Left forelimb (tissue), 1 donor: ENCODE measurements at places on chromosomes 1 and 21.

- no peak for DNase-seq
Observed at GRCh38 chr21:39064325-39065012, 118.8 kb downstream of the PSMG1 start.

- no peak for DNase-seq
Observed at GRCh38 chr1:205455581-205456382, at the start of gene BLACAT1. Gene BLACAT1, minus strand, starts transcription at chr1:205456045.

GRCh38 chr1:170284016-170284415, 138.3 kb downstream of the NTMT2 start:
- no peak for DNase-seq

- no peak for DNase-seq
Observed at GRCh38 chr1:31531177-31531999, 44.9 kb upstream of the TINAGL1 start.

GRCh38 chr1:19656134-19656779, 8.4 kb upstream of the HTR6 start:
- no peak for DNase-seq

DNA sequence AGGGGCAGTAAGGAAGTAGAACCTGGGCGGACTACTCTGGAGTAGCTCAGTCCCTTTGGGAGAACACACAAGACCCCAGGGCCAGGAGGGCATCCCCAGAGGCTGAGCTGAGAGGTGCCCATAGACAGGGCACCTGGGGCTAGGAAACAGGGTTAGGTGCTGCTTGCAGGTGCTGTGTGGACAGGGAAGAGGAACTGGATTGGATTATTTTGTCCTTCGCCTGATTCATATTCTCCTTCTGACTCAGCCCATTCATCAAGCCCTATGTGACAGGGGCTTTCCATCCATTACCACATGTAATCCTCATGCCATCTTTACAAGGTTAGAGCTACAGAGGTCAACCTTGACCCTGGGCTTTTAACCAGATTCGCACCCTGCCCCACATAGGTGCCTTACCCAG, 183.9 kb downstream of the C1orf94 start:
- no peak for DNase-seq

- DNase-seq = no peak
Observed at GRCh38 chr1:99531578-99532275, 114.2 kb upstream of the PALMD start.

DNA sequence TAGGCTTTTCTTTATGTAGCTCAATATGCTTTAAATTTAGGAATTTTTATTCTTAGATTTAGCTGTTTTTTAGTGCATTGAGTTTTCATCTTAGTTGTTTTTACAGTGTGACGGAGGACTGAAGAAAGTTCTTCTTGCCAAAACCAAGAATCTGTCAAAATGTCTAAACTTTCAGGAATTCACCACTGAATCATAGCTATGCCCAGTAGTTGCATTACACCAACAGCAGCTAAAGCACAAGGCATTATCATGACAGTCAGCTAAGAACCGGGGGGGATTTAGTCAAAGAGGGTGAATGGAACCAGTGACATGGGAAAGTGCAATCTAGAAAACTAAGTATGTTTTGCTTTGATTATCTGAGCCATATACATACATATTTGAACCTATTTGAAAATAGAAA, 6.5 kb upstream of the C1orf146 start:
- DNase-seq = no peak

DNA sequence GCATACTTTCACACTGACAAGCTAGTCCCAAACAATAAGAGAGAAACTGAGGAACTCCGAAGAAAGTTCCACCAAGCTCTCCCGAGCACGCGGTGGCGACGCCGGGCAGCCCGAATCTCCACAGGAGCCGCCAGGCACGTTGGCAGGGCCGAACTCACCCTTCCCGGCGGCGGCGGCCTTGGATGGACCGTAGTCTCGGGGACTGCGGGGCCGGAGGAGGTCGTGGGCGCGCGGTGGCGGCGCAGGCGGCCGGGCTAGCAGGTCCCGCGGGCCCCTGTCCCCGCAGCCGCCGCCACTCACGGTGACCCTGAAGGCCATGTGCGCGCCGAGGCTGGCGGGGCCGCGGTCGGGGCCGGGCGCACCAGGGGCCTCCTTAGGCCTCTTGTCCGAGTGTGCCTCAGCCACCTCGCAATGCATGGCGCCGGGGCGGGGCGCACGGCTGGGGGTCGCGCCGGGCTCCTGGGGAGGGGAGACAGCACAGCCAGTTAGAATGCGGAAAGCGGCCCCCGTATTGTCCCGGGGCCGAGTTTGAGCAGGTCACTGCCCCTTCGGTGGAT, 1.2 kb downstream of the GLIS1 start:
- no peak for DNase-seq

- DNase-seq = no peak
Observed at GRCh38 chr1:36964830-36965229, 69.5 kb downstream of the GRIK3 start.

DNA sequence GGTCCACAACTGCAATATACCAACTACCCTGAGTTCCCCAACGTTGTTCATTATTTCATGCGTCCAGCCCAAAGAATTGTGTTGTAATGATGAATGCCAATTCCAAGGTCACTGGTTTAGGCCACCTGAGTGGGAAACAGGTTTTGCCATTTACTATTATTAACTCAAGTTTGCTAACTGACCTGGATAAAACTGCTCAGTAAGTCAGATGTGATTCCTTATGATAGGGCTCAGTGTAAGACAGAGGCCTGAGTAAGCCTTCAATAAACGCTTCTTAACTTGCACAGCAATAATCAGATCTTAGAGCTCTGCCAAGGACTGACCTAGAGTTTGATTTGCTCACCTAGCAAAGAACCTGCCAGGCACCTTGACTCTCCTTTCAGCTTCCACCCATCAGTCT, 10.0 kb downstream of the PUM1 start:
- no peak for DNase-seq

DNA sequence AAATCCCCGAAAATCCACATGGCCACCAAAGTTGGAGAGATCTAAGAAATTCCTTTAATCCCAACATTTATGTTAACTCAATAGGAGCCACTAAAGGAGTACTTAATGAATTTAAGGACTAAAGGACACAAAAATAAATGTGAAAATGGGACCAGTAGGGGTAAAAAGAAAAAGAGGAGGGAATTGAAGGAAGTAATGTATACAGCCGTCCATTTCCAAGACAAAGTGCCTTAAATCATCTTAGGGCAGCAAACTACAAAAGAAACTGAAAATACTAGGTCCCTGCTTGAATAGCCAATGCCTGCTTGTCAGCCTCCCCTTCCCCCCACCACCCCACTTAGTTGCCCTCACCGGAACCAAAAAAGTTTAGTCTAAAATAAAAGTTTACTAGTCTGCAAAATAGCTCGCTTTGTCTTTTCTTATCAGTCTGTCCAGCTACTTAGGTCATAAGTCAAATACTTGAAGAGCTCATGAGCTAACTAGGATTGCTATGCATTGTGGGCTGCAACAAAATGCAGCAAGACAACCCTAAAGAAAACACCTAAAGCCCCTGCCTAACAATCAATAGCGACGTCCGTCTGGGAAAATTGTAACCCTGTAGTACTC, 66.3 kb upstream of the TLR5 start:
- DNase-seq = no peak

GRCh38 chr1:40383488-40384412, 10.2 kb downstream of the SMAP2 start:
- no peak for DNase-seq

- no peak for DNase-seq
Observed at GRCh38 chr1:8184301-8184700, 133.6 kb upstream of the SLC45A1 start.

DNA sequence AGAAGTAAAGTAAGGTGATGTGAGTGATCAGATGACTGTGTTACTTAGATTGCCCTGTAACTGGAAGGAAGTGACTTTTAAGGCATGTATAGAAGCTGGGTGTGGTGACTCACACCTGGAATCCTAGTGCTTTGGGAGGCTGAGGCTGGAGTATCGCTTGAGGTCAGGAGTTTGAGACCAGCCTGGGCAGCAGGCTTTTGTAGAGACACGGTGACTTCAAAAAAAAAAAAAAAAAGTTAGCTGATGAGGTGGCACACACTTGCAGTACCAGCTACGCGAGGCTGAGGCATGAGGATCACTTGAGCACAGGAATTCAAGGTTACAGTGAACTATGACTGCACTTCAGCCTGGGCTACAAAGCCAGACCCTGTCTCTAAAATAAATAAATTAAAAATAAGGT, 2.3 kb upstream of the USP16 start:
- DNase-seq = no peak

DNA sequence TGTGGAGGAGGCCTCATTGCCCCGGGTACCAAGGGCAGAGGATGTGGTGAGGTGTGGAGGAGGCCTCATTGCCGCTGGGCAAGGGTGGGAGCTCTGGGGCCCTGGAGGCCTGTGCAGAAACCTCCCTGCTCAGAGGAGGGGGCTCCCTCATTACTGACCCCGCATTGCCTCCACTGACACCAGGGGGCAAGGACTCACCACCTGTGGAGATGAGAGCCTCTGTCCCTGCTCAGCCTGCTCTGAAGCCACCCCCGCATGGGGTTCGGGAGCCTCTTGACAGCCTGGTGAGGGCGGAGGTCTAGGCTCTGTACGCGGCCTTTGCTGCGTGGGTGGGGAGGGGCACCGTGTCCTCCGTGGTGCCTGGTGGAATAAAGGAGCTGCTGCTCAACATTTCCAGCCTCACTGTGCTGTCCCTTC, 95.0 kb upstream of the COL6A1 start:
- no peak for DNase-seq

DNA sequence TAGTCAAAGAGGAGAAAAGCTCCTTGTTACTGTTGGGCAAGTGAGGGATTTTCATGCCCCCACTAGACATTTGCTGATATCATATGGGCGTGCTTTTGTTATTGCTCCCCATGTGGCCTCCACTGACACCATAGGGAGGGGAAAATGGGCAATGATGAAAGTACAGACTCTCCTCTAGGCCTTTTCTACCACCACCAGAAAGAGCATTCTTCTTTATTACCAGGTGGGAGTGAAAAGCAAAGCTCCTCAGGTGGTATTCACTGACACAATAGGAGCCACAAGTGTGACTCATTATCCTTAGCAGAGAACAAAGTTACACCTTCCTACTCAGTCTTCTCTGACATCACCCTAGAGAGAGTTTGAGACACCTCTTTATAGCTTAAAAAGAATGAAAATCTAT, 667.1 kb downstream of the LTN1 start:
- no peak for DNase-seq

DNA sequence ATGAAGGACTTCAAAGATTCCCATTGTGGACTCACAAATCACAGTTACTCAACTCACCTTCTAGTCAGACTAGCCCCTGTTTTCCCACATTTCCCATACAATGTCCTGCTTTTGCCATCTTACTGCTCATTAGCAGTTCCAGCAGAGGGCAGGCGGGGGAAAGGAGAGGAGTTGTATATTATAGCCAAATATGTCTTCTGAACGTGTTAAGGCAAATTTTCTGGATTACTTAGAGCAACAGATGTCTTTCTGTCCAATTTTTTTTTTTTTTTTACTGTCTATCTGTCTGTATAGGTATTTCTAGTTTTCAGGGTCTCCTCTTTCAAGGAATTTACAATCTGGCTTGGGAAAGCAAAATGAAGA, 29.9 kb upstream of the DDAH1 start:
- DNase-seq = no peak

- DNase-seq = no peak
Observed at GRCh38 chr1:10832703-10833102, 36.3 kb upstream of the CASZ1 start.

DNA sequence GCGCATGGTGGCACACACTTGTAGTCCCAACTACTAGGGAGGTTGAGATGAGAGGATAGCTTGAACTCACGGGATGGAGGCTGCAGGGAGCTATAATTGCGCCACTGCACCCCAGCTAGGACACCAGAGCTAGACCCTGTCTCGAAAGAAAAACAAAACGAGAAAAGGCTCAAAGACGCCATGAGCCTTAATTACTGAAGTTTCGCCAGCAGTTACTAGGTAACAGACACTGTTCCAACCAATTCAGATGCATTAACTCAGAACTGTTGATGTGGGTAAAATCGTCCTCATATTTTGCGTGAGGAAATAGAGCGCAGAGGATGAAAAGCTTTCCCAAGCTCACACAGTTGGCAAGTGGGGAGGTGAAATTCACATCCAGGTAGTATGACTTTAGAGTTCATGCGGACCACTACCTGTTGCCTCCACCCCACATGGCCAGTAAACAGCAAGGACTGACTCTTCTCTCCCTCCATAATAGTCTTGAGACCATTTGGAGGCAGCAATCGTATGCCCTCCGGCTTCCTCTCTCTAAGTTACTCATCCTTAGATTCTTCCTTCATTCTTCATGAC, 40.1 kb downstream of the INAVA start:
- no peak for DNase-seq

GRCh38 chr1:208344202-208344857, 100.1 kb upstream of the PLXNA2 start:
- no peak for DNase-seq

GRCh38 chr1:180536821-180537372, 21.9 kb upstream of the OVAAL start:
- no peak for DNase-seq

GRCh38 chr21:30233228-30234020, 17.5 kb upstream of the CLDN8 start:
- no peak for DNase-seq

DNA sequence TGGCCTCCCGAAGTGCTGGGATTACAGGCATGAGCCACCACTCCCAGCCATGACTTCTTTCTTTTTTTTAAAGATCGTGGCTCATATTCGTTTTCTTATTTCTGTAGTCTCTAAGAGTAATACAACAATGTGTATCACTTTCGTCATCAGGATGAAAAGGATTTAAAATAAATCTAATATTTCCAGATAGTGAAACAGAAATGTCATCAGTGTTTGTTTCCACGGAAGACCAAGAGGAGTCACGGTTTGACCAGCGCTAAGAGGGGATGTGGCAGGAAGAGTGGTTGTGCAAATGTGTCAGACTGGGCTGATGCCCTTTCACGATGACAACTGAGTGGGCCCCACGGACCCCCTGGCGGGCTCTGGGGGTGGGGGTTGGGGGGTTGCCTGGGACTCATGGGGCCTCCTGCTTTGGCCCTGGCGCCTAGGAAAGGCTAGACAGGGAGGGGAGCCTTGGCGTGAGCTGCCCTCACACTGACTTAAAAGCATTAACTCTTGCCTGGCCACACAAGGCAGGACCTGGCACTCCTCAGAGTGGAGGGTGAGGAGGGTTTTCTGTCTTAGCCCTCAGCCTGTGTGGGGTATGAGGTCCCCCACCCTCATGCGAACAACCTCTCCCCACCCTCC, 8.4 kb downstream of the SOX13 start:
- no peak for DNase-seq

DNA sequence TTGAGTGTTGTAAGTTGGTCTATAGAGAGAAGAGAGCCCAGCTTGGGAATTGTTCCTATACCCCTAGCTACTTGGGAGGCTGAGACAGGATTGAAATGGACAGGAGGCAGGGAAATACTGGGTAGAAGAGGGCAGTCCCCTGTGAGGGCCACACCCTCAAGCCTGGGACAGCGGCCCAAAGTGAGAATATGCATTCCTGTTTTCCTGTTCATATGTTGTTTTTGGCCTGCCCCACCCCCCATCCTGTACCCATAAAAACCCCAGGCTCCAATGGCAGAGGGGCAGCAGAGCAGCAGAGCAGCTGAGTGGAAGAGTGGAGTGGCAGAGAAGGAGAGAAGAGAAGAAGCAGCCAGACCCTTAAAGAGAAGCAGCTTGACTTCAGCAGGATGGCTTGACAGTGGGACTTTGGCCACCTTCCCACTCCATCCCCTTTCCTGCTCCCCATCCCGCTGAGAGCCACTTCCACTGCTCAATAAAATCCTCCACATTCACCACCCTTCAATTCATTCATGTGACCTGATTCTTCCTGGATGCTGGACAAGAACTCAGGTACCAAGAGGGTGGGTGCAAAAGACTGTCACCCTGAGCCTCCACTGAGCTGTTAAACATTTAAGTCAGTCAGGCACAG, 70.6 kb upstream of the PUM1 start:
- no peak for DNase-seq

GRCh38 chr1:109804660-109805059, 40.9 kb upstream of the EPS8L3 start:
- DNase-seq = no peak
